Nephron progenitor cell (in vitro differentiated cells): ENCODE measurements at places on chromosomes 2 and 18.
A peak's percentile ranks its signal among the peaks of the same experiment; 100 is the strongest.

DNA sequence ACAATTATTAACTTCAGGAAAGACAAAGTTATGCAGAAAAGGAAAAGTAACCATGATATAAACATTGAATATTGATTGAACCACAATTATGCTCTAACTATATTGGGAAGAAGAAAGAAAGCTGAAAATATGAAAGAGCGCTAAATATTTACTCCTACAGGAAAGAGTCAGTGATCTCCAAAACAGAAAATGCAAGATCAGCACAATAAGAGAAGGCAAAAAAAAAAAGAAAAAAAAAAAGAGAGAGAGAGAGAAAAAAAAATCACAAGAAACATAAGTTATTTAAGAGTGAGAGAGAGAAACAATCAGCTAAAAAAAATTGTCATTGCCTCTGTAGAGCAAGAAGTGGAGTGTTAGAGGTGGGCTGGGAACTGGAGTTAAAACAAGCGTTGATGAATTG is 28.9 kb upstream of the ELAC1 start:
- no peak for DNase-seq

DNA sequence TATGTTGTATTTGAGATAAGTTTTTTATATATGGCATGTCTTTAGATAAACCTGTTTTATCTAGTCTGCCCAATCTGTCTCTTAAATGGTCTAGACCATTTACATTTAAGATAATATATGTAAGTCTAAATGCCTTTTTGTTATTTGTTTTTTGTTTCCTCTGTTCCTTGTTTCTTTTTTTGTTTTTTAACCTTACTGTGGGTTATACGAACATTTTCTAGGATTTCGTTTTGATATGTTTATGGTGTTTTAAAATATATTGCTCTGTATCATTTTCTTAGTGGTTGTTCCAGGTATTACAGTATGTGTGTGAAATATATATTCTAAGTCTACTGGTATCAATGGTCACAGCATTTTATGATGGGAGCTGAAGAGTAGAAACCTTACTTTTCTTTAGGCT is 13.3 kb downstream of the BCL2L11 start:
- no peak for DNase-seq

DNA sequence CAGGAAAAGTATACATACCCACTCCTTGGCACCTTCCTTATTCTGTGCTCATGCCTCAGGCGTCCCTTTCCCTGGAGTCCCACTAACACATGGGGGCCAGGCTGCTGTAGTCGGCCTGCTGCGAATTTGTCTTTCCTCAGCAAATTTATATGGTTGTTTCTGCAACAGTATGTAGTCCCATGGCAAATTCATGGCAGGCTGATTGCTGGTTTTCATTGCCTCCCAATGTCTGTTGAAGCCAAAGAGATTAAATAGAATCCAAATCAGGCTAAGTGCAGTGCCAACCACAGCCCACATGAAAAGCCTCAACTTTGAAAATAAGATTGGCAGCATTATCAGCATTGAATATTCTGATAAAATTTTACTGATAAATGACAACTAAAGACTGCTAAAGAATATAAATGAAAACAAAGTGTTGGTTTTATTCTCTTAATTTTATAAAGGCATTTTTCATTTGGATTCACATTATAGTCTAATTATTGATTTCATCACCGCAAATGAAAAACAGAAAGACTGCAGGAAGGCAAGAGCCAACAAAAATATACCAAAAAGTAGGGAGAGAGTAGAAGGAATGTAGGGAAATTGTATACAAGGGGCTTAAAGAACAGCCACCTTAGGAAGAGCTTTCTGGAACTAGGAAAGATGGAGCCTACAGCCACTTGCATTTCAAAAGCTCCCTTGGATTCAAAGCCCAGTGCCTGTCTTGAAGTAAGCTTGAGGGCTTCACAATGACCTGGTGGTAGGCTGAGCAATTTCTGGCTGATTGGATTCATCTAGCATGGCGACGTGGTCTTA is 283.7 kb upstream of the MMADHC start:
- no peak for DNase-seq

GRCh38 chr2:102313950-102314349 is 2.6 kb downstream of the IL1RL1 start:
- no peak for DNase-seq

GRCh38 chr2:10432311-10433181 is 15.6 kb downstream of the ODC1 start:
- peak; percentile 40 for DNase-seq

GRCh38 chr2:98569197-98569793 is 39.0 kb downstream of the COA5 start:
- peak; percentile 74 for DNase-seq

GRCh38 chr2:156229724-156230362 is 102.7 kb downstream of the NR4A2 start:
- DNase-seq = no peak

DNA sequence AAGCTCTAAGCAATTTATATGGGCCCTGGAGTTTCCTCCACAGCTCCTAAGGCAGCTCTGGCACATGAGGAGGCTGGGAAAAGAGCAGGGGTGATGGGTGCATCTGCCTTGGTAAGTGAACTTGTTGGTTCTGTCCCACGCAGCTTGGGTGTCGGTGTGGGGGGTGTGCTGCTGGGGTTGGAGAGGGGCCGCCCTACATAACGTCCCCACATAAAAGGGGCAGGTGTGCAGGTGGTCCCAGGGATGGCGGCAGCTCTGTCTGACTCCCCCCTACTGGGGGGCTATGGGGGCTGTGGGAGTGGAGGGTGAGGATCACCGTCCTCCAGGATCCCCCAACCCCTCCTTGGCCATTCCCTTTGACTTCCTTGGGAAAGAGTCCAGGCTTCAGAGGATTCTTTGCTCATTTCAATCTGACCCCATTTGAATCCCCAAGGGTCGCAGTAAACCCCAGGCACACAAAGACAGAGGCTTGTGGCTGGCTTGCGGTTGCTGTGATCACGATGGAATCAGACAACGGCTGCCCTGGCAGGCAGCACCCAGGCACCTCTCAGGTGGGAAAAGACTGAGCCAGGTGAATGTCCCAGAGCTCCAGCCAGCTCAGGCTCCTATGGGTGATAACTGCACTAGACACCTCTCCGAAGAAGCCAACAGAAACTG is 34.5 kb upstream of the CD8A start:
- no peak for DNase-seq

DNA sequence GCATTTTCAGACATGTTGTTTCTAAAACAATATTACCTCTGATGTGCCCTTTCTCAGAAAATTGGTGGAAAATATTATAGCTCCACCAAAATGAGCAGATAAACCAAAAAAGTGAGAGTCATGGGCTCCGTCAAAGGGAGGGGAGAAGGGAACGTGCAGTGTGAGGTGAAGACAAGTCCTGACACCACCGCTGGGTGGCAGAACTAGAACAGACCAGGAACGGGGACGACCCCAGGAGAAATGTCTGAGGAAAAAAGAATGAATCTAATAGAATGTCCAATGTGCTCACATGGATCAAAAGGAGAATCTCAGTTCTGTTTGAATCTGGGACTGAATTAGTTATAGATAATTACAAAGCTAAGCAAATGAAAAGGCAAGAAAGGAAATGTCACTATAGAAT is 22.6 kb upstream of the BCL2 start:
- peak; percentile 53 for DNase-seq

GRCh38 chr2:204060841-204061240 is 124.3 kb downstream of the ICOS start:
- DNase-seq = no peak

DNA sequence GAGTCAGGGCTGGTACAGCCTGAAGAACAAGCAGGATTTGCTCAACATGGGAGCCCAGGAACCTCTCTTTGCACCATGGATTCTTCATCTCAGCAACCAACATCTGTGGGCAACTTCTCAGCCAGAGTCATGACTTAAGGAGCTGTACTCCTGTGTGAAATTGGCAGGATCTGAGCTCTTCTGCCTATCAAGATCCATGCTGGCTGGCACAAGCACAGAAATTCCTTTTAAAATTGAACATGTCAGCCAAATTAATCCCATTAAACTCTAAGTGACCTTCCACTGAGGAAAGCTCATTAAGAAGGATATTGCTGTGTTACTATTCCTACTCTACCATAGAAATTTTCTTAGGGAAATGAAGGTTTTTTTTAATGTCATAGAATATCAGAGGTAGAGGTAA is 110.5 kb upstream of the SCG2 start:
- DNase-seq = no peak

DNA sequence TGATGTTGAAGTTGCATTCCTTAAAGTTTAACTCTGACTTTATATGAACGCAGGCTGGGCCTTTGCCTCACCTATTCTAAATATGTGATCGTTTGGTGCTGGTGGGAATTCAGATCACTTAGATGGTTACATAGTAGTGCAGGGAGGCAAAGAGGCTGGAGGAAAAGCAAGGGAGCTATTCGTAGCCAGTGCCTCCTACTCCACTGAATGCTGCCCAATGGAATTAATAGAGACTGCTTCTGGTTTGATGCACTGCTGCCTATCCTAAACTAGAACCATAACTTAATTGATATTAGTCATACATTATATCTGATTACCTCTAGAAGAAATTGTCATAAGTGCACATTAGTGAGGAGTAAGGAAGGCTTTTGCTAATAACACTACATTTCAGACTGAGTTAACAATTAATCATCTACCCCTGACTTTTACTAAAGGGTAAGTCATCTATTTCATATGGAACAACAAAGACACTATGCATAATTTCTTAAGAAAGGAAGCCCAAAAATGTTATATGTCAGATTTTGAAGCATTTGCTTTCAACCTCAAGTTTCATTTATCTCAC is 72.3 kb downstream of the SLC5A7 start:
- no peak for DNase-seq

GRCh38 chr2:68189991-68190784 is 32.5 kb downstream of the PNO1 start:
- DNase-seq = no peak

DNA sequence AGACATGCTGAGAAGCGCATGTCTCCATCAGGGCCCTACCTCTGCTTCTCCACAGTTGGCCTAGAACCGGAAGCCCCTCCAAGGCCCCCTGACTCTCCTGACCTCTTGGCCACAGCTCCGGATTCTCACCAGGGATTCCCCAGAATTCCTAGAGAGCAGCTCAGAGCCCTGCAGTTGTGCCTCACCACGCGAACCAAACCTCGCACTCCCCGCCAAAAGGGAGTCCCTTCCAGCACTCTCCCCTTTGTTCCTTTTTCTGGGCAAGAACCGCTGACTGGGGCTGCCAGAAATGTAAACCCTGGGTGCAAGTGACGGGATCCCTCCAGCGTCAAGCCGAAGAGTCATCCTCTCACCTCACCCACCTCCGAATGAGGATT is 36.7 kb downstream of the AFF3 start:
- DNase-seq = peak; percentile 28

DNA sequence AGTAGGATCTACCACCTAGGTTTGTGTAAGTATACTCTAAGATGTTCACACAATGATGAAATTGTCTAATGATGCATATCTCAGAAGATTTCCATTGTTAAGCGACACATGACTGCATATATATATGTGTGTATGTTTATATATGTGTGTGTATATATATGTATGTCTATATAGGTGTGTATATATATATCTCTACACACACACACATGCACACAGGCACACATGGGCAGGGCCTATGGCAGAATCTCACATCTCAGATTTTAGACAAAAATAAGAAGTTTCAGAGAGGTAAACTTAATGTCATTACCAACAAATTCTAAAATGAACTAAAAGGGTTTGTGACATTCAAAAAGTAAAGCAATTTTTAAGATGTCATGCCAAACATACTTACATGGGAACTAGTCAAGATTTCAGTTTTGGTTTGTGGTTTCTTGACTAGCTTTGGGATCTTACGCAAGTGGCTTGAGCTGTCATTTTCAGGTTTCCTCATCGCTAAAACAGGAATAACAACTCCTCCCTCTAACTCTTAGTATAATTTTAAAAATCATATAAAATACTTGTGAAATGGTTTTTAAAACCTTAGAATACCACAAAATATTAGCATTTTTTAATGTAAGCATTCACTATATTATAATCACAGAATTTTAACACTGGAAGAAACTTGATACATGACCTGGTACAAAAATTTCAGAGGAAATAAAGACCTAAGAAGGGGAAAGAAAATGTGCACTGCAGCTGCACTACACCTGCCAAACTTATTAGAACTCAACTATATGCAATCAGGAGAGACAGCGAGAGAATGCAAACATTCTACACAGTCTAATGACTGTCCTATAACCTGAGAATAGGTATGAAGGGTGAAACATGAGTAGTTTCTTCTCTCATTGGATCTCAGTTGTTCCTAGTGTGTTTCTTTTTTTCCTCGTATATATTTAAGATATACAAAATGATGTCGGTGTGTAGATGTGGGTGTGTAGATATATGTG is 75.7 kb downstream of the TTC21B start:
- no peak for DNase-seq

- DNase-seq = no peak
These were observed 31.4 kb downstream of the AFG3L2 start for GRCh38 chr18:12345491-12346239.

DNA sequence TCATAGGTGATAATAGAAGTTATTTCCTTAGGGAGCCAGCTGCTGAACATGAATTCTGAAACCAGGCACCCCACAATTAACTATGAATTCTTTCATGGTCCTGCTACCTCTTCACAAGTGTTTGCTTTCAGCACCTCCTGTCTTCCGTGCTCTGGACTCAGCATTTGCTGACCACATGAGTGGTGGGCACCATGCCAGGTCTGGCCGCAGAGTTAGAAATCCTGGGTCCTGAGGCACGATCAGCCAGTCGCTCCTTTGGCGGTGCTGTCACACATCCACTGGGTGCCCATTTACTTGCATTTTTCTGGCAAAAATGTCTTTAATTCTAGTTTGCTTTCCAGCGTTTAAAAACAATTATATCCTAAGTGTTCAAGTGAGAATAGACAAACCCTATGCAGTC is 196.4 kb upstream of the PXDN start:
- no peak for DNase-seq

- DNase-seq = no peak
These were observed 24.7 kb downstream of the MYCN start for GRCh38 chr2:15964936-15965563.

GRCh38 chr2:138084206-138084605 is 119.9 kb downstream of the HNMT start:
- no peak for DNase-seq

GRCh38 chr18:46055838-46056230 is 16.2 kb downstream of the PSTPIP2 start:
- DNase-seq = no peak

DNA sequence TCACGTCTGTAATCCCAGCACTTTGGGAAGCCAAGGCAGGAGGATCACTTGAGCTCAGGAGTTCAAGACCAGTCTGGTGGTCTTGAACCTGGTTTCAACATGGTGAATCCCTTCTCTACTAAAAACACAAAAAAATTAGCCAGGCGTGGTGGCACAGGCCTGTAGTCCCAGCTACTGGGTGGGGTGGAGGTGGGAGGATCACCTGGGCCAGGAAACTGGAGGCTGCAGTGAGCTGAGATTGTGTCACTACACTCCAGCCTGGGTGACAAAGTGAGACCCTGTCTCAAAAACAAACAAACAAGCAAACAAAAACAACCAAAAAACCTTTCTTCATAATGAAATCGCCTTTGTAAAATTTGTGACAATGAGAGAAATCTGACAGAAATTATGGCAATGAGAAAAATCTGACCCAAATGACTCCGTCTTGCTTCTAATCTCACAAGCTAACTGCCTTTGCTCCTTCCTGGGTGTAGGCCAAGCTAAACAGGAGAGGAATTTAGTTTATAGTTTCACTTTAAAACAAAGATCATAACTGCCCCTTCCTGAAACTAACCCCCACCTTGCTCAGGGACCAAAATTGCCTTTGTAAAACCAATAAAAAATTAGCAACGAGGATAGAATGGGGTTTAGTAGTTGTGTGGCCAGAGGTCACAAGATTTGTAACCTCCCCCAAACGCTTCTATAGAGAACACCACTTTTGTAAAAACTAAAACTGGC is 60.7 kb upstream of the KIF5C start:
- no peak for DNase-seq
